Activated naive CD4-positive, alpha-beta T cell (primary cell): ENCODE measurements at places on chromosomes 6 and 20.
A peak's percentile ranks its signal among the peaks of the same experiment; 100 is the strongest.

DNA sequence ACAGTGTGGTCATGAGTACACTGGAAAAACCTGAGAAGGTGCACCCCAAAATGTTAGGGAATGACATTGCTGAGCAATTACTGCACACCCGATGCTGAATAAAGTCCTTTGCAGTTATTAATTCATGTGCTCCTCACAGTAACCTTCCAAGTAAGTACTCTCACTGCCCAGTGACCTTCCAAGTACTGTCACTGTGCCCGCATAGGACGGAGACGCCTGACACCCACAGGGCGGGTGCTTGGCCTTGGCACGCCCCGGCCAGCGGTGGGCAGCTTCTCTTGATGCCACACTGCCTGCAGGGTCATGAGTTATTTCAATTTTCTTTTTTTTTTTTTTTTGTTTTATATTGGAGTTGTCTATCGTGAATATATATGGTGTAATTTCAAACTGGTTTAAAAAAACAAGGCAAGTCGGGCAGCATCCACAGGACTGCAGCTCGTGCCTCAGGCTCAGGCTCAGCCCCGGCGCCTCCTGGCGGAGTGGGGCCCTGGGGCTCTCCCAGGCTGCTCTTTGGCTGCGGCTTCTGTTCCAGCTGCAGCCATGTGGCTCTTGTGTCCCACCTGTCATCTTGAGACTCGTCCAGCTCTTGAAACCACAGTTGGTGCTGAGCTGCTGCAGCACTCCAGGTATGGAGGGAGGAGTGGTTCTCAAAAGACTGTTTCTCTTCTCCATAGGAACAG is 27.0 kb downstream of the PNLDC1 start:
- DNase-seq, result no peak

- DNase-seq, result no peak
These were observed 17.4 kb downstream of the SCGN start for GRCh38 chr6:25669413-25669812.

GRCh38 chr20:44911264-44911921 is 1.5 kb downstream of the PABPC1L start:
- peak; percentile 21 for DNase-seq

DNA sequence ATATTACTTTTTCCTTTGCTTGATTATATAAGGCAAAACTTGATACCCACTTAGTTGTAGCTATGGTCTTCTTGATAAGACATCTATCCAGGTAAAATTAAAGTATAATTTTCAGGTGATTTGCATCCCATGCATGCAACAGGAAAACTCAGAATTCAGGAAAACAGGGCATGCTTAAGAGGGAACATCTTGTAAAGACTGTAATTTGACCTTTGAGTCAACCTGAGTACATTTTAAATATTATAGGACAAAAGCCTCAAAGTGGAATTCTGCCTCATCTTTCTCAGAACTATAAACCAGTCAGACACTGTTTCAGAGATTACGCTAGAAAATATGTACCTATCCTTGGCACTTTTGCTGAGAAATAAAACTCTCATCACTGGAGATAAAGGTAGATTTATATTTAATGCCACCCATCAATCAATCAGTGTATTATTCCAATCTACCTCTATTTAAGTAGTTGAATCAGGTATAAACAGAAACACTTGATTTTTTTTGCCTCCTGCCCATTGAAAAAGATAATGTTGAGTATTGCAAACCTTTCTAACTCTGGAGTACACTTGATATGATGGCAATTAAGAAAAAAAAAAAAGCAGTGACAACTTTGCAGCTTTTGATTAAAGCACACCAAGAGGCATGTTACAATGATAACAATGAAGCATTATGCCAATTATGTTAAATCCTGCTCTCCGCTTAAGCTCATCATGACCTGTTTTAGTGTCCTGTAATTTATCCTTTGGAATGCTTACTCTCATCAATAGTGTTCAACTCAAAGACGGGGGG is 2.8 kb downstream of the CITED2 start:
- DNase-seq, result no peak

GRCh38 chr20:63848003-63848911 is 13.0 kb upstream of the ABHD16B start:
- no peak for DNase-seq

DNA sequence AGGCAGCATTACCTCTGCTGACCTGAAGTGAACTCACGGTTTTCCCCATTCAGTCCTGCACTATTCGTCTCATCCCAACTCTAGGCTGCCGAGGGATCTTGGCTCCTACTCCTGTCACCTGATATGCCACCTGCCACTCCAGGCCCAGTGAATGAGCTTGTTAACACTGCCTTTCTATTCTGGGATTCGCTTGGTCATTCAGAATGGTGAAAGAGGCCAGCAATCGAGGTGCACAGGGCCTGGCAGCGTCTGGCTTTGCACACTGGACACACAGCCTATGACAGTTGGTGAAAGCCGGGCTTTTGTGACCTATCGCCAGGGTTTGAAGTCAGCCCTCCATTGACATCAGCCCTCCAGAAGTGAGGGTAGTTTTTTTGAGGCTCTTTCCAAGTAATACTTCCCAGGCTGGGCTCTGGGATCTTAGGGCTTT is 59.3 kb upstream of the MYL9 start:
- no peak for DNase-seq

GRCh38 chr6:43142101-43142500 is 29.0 kb upstream of the SRF start:
- DNase-seq, result no peak

DNA sequence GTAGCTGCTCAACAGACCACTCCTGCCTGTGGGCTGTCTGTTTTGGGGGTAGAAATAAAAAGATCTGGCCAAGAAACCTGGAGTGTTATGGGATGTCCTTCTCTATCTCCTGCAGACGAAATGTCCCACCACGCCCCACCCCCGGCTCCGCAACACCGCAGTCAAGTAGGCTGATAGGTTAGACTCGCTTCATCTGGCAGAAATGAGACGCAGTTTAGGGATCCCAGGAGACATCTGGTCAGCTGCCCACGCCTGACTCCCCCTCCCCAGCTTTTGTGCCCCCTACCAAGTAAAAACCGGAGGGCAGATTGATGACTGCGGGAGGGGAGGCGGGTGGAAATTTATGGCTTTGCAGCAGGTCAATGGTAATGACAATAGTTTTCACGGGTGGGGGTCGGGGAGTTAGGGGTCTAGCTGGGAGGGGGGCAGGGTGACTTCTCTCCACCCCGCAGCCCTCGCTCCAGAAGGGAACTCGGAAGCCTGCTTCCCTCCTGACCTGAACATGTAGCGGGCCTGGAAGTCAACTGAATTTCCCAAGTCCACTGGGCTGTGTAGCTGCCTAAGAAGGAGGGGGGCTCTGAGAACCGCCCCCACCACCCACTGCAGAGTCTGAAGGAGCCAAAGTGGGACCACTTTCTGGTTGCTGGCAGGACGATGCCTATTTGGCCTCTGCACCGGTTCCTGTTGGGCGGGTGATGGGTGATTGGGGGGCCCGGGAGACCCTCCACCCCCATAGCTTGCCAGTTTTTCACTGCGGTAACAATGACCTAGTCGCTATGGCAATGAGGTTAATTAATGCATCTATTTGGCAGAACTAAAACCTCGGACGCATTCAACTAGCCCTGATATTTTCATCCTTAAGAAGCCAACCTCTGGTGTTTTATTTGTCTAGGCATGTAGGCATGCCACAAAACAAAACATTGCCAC is 25.7 kb downstream of the PMEPA1 start:
- no peak for DNase-seq

- DNase-seq, result no peak
These were observed 843 bp downstream of the FBXO9 start for GRCh38 chr6:53066077-53066417.

- no peak for DNase-seq
These were observed 32.1 kb downstream of the BEND3 start for GRCh38 chr6:107083047-107083768.

- no peak for DNase-seq
These were observed 279.3 kb downstream of the BMP7 start for GRCh38 chr20:56986931-56987720.

- DNase-seq, result no peak
These were observed 9.2 kb upstream of the TBX18 start for GRCh38 chr6:84773431-84774156.

DNA sequence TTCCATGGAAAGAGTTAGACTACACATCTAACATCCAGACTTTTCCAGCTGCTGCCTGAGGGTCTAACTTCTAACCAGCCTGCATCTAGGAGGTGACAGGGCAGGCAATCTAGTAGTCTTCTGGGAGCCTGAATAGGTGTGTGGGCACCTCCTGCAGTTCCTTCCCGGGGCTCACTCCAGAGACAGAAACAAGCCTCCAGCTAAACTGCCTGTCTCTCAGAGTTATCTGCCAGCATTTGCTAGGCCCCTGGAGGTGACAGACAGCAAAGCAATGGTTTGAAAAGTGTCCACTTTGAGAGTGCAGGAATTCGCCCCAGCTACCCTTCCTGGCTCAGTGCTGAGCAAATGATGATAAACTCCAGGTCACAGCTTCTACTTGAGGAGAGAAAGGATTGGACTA is 240.5 kb upstream of the PRSS16 start:
- DNase-seq, result no peak

GRCh38 chr6:14129575-14129974 is 12.0 kb downstream of the CD83 start:
- DNase-seq, result no peak

DNA sequence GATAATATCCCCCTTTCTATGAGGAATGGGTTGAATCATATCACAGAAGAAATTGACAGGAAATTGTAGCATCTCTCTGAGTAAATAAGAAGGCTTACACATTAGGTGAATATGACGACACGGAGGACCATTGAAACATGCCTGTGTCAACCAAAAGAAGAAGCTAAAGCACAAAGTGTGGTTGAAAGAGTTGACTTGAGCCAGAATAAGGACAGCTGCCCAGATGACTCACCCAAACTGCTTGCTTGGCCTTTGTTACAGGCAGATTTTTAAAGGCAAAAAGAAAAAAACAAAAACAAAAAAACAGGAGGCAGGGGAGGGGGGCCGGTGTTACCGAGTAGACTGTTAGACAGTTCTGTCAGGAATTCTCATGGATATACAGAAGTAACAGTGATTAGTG is 129.8 kb upstream of the EDN1 start:
- DNase-seq, result no peak

GRCh38 chr20:46931699-46932098 is 37.1 kb downstream of the EYA2 start:
- DNase-seq, result no peak

DNA sequence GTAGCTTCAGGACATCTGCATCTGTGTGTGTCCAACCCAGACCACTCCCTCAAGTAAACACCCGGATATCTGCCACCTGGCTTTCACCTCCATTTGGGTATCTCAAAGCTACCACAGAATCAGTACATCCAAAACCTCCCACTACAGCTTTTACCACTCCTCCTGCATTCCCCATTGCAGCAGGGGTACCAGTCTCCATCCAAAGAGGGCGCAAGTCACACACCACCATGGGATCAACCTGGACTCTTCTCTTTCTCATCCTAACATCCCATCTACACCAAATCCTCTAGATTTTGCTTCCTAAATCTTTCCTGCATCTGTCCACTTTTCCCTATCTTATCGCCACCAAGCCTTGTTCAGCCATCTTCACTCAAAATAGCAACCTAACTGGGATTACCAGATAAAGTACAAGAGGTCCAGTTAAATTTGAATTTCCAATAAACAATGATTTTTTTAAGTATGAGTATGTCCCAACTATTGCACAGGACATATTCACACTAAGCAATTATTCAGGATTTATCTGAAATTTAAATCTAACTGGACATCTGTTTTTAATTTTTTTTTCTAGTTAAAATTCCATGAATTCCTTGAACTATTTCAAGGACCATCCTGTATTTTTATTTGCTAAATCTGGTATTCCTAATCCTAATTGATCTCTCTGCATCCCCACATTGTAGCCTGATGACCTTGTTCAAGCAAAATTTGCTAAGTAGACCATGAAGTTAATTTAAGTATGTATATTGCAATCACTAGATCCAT is 164.3 kb upstream of the MLN start:
- no peak for DNase-seq

DNA sequence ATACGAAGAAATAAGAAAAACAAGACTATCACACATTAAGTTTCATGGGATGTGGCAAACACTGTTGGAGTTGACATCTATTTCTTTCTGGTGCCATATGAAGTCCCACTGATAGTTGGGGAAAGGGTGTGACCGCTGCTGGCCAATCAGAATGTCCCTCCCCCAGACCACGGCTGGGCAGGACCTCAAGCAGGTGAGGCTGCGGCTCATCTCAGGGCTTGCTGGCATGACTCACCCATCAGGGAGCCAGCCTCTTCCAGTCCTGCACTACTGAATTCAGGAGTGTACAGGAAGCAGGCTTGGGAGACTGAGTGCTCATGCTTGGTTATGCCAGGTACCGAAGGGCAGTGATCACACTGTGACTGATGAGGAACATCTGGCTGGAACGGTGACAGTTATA is 18.9 kb downstream of the PREP start:
- no peak for DNase-seq

GRCh38 chr6:34459899-34460593 is 5.8 kb upstream of the PACSIN1 start:
- DNase-seq, result no peak

DNA sequence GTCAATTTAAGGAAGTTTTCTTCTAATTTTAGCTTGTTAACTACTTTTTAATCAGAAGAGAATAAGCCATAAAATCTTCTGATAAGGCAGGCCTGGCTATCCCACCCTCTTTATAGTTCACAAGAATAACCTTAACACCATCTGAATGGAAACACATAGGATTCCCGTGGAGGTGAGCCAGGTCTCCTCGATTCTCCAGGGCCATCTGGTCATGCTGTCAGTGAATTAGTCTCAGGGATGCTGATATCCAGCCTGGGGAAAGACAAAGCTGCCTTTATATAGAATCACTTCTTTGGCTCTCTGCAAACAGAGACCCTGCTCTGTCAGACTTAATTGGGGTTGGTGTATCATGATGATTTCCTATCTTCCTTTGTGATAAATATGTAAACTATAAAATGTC is 30.1 kb upstream of the TAGAP start:
- DNase-seq, result no peak

DNA sequence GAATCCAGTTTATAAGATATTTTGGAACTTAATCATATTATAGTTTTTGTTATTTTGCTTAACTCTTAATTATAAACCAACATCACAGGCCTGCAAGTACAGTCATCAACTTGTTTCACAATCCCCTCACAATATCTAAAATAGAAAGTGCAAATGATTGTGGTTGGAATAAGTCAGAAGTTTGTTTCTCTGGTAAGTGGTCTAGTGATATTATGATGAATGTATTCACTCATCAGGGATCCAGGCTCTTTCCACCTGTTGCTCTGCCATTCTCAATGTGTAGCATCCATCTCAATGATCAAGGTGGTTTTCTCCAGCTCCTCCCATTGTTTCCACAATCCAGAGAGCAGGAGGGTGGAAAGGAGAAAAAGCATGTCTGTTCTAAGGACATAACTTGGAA is 54.2 kb downstream of the OPN5 start:
- no peak for DNase-seq

DNA sequence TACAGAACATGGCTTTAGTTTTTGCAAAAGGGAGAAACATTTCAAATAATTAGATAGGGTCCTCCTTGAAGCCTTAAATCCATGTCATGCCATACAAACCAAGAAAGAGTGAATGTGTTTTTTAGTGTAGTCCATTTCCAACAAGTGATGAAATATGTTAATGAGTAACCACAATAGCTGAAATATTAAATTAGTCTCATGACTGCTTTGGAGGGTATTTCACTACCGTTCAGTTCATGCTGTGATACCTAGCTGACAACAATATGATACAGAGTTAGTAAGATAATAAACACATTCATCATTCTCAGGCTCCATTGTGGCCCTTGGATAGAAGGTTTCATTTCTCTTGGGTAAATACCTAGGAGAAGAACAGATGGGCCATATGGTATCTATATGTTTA is 5.8 kb upstream of the ID4 start:
- DNase-seq, result no peak

GRCh38 chr6:95286874-95287273 is 290.5 kb upstream of the MANEA start:
- no peak for DNase-seq

GRCh38 chr20:61968932-61969331 is 96.7 kb downstream of the TAF4 start:
- DNase-seq, result no peak
